ENCODE measurements at places on chromosomes 12 and 14. TPM values are rescaled to one million over a fixed set of nuclear protein-coding genes. Genes with fewer than 3 reads are reported as not detected.

- DNase-seq: no peak
Measured at GRCh38 chr12:65951697-65952096, 127.4 kb downstream of the HMGA2 start.

DNA sequence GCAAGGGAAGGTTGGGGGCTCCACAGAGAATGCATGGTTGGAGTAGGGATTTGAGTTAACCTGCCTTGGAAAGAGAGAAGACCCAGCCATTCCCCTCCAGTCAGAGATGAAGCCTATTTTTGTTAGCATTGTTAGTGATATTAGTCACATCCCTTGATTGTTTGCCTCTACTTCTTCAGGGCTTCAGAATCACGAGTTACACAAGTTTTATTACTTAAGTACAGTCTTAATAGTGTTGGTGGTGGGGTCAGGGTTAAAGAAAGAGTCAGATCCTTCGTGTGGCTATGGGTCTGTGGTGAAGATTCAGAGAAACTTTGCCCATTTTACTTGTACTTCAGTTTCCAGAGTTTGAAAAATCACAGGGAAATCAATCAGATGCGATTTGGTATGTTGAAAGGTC is 363.1 kb downstream of the LRIG3 start:
- no peak for DNase-seq

AMN gene
- total RNA-seq: 1.8 TPM

ACRBP gene
- total RNA-seq: 3.9 TPM

SDR9C7 gene
- not detected for total RNA-seq

DNA sequence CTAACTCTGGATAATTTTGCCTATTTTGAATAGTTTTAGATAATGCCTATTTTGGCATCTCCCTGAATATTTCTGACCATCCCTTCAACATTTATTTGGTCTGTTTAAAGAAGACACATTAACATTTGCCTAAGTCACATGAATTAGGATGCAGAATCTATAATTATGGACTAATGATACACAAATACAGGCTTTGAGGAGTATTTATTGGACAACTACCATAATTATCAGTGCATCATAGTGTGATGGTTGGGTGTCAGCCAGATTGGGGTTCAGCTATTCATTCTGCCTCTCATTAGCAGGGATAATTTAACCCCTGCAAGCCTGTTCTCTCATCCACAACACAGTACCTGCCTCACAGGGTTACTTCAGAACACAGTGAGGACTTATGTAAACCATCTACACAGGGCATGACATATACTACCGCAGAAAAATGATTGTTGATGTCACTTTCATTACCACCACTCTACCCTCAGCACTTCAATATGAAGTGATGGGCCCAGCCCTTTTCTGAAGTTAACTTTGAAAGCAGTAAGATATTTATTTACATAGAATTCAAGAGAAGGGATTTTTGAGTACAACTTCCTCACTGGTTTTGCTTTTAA is 14.4 kb downstream of the PRKCH start:
- no peak for DNase-seq

- peak; percentile 25 for DNase-seq
Measured at GRCh38 chr14:68553311-68553710, 239.6 kb downstream of the ZFP36L1 start.

ZCRB1 gene
- 87.1 TPM for total RNA-seq

GDF3 gene
- total RNA-seq: 60.7 TPM

DNA sequence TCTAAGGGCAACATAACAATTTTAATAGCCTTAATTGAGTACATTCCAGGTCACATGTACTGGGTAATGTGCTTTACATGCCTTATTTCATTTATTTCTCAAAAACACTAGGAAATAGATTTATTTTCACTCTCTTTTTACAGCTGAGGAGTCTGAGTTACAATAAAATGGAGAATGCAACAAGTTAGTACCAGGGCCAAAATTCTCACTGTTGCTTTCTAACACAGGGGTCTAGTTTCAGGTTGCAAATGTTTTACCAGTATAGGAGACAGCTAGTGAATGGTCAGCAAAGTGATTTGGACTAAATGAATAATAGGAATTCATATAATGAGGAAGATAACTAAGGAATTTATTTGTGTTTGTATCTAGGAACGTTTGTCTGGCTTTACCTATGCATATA is 137.3 kb downstream of the RASSF9 start:
- no peak for DNase-seq

- DNase-seq: no peak
Measured at GRCh38 chr14:76848879-76849278, 22.7 kb downstream of the LRRC74A start.

GRCh38 chr14:61188978-61189808 is 91.9 kb downstream of the TMEM30B start:
- peak; percentile 91 for DNase-seq

DNA sequence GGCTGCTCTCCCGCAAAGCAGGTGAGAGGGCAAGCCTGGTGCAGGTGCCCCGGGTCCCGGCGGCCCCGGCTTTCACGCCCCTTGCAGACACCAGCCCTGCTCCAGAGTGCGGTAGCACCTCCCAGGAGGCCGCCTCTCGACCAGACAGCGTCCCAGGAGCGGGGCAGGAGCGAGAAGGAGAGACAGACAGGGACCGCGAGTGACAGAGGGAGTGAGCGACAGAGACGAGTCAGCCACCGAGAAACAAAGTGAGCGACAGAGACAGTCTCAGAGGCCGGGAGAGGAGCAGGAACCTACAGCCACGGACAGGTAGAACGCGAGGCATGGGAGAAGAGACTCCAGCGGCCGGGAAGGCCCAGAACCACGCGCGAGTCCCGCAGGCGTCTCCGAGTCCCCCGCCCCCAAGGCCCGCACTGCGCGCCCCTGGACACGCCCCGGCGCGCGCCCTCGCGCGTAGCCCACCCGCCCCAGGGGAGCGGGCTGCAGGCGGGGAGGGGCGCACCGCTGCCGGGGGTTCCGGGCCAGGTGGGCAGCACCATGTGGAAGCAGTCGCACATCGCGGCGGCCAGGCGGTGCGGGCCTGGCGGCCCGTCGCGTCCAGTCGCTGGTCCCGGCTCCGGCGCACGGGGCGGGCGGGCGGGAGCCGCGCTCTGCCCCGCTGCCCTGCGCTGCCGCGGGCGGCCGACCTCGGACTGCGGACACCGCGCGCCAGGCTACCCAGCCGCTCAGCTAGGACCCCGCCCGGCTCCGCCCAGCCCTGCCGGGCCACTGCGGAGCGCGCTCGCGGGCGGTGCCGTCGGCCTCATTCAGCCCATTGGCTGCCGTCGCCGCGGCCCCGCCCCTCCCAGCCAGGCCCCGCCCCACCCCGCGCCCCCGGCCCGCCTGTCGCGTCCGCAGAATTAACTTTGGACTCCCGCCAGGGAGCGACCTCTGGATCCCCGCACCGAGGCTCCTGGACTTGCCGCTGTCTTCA is at the start of gene AHNAK2:
TSS of gene AHNAK2 (minus strand) at position 694 of the 973 bp plus-strand sequence. CDS start at position 557, 137 bp downstream.
- DNase-seq: peak; percentile 95

DNA sequence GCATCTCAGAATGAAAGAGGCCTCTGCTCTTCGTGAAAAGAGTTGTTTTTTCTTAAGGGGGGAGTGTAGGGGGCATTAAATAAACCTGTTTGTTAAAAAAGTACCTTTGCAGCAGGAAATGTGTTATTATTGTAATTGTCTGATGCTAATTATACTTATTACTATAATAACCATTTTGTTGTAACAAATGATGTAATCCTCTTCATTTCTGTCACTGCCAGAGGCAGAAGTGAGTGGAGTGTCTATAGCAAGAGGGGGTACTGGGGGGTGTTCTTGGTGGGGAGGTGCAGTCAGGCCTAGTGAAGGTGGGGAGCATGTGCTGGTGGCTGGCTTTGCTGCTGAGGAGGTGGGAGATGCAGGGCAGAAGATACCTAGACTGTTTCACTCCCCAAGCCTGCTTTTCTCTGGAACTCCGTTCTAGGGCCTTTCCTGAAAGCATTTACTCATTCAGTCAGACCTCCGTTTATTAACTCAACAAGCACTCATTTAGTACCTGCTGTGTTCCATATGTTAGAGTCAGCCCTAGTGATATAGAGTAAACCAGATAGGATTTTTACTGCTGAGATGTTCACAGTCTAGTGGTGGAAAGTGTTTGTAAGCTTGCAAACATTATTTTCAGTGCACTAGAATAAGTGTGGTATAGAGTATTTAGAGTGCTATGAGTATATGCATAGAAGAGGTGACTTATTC is 77.5 kb upstream of the CISTR start:
- no peak for DNase-seq

DNA sequence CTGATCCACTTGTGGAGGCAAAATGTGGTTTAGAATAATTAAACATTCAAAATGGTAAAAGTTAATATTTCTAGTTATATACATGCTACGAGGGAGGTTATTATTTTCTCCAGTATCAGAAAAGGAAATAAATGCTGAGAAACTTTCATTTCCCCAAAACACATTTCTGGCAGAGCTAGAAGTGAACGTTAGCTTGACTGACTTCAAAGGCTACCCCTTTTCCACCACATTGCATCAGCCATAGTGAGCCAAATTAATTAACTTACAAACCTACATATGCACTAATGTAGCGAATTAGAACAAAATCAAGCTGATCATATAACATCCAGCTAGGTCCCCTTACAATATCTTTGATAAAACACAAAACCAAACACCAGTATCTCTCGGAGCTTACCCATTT is 49.3 kb upstream of the RERGL start:
- DNase-seq: no peak

TCL1B gene
- 0.42 TPM for total RNA-seq

DNA sequence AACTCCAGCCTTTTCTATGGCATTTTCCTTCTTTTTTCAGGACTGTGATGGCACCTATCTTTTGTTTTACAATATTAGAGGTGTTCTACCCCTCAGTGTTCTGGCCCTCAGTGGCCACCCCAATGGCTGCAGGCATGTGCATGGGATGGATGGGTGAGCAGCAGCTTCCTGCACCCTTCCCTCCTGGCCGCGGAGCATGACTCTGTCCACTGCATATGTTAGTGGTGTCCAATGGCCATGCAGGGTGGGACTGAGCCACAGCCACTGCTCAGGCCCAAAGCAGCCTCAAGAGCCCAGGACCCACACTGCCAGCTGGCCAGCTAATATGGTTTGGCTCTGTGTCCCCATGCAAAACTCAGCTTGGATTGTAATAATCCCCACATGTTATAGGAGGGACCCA is 1032.3 kb upstream of the FBXO33 start:
- no peak for DNase-seq

- DNase-seq: peak; percentile 55
Measured at GRCh38 chr14:99768381-99768780, 24.8 kb upstream of the EML1 start.

DNA sequence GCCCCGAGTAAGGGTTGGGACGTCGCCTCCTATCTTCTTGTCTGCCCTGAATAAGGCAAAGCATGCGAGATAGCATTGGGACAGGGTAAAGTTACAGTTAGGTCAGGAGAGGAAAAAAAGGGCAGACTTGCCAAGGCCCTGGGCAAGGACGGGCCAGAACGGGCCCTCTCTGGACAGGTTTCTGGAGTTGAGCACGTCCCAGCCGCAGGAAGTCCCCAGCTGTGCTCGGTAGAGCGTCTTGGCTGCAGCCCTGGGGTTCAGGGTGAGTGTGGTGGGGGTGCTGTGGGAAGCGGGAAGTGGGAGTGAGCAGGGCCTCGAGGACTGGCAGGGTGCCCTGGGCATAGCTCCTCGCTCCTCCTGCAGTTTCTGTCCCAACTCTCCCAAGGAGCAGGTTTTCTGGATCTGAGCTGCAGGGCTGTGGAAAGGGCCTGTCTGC is 5.4 kb downstream of the RPS6KL1 start:
- DNase-seq: no peak

DNA sequence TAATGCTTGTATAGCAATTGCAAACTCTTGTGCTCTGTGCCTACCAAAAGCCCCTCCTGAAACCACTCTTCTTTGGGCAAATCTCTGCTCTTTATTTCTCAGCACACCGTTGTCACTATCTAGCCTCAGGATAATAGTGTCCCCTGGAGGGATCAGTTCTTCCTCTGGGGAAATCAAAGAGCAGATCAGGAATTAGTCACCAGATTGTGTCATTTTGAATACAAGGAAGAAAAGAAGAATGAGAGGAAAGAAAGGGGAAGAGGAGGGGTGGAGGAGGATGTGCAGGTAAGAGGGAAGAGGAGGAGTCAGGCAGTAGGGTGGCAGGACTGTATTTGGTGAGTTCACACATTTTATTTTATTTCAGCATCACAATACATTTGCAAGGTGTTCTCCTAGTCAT is 256.4 kb downstream of the GRIN2B start:
- DNase-seq: no peak

SLC38A4 gene
- total RNA-seq: not detected

DNA sequence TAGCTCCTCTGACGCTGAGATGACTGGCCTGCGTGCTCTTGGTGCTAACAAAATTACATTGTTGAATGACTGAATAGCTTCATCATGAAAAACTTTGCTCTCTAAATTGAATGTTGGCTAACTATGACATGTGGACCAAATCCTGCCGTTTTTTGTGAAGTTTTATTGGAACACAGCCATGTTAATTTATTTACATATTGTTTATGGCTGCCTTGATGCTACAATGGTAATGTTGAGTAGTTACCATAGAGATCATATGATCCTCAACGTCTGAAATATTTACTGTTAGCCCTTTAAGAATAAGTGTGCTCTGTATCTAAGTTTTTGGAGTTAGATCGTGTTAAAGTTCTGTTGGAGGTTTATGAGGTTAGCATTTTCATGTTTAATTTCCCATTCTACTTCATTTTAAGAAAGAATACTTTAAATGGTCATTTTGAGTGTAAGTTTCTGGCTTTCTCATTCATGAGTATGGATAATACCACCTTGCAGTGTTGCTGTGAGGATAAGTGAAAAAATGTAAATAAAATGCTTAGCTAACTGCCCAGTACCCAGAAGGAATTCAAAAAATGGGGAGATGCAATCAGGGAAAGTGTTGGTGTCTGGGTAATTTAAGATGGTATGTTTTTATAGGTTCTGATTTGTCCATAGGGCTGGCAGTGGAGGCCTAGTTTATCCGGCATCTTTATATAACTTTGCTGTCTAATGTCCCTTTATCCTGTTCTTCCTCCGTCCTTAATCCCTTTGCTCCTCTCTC is 35.3 kb downstream of the NUBPL start:
- no peak for DNase-seq

DNA sequence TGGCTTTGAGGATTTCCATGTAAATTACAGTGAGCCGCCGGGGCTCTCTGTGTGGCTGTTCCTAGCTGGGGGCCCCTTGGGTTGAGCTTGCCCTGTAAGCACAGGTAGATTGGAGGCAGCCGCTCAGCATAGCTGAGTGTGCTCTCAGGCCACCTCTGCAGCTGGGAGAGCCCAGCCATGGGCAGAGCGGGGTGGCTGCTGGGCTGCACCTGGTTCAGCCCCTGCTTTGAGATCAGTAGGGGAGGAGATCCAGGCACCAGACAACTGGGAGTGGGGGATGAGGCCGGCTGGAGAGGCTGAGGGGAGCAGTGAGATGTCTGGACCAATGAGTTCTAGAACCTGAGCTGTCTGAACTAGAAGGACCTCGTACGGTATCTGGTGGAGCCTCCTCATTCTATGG is 44.8 kb downstream of the CACNA1C start:
- peak; percentile 52 for DNase-seq

DNA sequence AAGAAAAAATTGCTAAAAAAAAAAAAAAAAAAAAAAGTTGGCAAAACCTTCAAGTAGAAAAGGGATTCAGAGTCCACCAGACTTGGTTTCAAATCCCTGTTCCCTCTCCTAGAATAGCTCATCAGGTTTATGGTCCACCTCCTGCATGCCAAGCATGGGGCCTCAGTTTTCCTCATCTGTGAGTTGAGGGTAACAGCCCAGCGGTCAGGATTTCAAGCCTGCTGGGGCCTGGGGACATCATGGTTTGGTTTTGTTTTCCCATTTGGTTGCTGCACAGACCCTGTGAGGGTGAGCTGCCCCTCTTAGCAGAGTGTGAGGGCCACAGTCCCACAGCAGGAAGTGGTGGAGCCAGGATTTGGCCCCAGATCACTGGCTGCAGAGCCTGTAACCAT is 12.5 kb downstream of the FAM222A start:
- DNase-seq: peak; percentile 44

SCNN1A gene
- 34.7 TPM for total RNA-seq

PYGL gene
- 38.1 TPM for total RNA-seq

SYNDIG1L gene
- 1.2 TPM for total RNA-seq

CFAP54 gene
- 0.99 TPM for total RNA-seq
